Activated CD4-positive, CD25-positive, alpha-beta regulatory T cell treated with anti-CD3 and anti-CD28 coated beads, Interleukin-2, amount 50 U/mL, for 24 hours (primary cell): ENCODE measurements at places on chromosomes 16 and 17.

DNA sequence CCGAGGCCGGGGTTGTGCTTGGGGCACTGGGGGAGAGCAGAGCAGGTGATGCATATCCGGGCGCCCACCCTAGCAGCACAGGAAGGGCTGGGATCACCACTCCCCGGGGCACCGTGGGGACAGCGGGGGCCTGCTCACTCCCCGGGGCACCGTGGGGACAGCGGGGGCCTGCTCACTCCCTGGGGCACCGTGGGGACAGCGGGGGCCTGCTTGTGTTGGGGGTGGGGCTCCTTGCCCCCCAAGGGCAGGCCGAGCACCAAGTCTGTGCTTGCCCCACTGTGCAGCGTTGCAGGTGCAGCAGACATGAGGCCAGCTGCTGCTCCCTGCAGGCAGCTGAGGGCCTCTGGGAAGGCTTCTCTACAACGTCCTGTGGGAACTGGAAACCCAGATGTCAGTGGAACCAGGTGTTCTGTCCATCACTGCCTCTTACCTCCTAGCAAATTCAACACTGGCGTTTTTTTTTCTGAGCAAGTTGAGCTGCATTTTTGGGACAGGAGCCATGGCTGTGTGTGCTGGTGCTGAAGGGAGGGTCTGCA lies 25.0 kb upstream of the ZNF750 start:
- ATAC-seq, result no peak

- peak; percentile 98 for ATAC-seq
Measured at GRCh38 chr16:56625140-56625942, at the start of gene MT1E. Gene MT1E (plus strand): TSS chr16:56625781. CDS start chr16:56625852, 71 bp downstream.

DNA sequence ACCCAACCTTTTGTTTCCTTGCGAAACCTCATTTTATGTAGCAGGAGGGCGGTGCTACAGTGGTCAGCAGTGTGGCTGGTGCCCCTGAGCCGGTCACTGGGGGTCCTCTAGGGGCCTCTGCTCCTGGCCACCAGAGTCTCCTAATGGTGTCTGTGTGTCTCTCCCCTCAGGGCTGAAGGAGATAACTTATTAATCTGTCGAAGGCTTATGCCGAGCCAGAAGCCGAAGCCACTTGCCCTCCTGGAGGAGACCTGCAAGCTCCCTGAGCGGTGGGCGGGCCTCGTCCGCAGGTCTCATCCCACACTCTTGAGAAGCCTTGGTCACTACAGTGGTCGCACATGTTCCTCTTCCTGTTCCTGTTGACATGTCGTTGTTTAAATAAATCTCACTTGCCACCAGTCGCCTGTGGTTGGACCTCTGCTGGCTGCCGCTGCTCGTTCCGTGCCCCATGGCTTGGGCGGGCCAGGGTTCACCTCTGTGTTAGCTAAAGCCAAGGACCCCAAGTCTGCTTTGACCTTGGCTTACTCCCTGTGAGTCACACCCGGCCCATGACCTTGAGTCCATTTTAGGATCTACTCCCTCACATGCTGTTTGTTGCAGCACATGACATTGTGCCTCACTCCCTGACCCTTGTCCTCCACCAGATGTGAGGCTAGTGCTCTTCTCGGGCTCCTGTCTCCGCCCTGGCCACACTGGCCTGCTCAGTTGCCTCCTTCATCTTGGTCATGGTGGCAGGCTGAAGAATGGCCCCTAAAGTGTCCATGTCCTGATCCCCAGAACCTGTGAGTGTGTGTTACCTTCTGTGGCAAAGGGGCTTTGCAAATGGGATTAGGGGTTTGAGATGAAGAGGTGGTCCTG lies 38.7 kb upstream of the AQP8 start:
- ATAC-seq, result no peak

DNA sequence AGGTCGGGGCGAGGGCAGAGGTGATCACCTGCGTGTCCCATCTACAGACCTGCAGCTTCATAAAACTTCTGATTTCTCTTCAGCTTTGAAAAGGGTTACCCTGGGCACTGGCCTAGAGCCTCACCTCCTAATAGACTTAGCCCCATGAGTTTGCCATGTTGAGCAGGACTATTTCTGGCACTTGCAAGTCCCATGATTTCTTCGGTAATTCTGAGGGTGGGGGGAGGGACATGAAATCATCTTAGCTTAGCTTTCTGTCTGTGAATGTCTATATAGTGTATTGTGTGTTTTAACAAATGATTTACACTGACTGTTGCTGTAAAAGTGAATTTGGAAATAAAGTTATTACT lies 28.9 kb downstream of the STH start:
- no peak for ATAC-seq

- no peak for ATAC-seq
Measured at GRCh38 chr16:55948230-55948629, 73.1 kb upstream of the CES5A start.

DNA sequence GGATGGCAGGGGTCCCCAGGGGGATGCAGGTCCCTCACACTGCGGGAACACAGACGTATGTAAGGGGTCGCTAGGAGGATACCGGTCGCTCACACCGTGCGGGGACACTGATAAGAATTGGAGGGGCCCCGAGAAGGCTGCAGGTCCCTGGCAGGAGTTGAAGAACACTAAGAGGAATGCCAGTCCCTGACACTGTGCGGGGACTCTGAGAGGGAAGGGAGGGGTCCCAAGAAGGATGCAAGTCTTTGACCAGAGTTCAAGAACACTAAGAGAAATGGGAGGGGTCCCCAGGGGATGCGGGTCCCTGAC lies 510 bp downstream of the ERCC4 start:
- no peak for ATAC-seq

GRCh38 chr17:27452828-27453227 lies 3.4 kb upstream of the KSR1 start:
- no peak for ATAC-seq

DNA sequence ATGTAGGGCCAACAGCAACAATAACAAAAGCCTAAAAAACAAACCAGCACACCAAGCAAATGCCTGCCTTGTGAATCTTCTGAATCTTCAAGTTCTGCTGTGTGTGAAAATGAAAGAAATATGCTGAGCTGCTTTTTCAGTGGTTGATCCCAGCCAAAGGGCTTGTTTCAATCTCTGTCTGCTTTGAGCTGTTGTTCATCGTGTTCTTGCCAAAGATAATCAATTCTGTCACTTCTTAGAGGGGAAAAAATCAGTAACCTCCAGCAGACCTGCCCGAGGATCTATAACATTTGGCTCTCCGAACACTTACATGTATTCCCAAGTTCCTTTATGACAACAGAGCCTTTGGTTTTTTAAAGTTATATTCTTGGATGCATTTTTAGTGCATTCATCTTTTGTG lies 65.9 kb downstream of the VPS35L start:
- no peak for ATAC-seq

- ATAC-seq, result no peak
Measured at GRCh38 chr16:3575491-3575890, 1.7 kb downstream of the NLRC3 start.

GRCh38 chr17:58325289-58325726 lies 3.3 kb downstream of the TSPOAP1 start:
- no peak for ATAC-seq

- no peak for ATAC-seq
Measured at GRCh38 chr17:74778960-74779359, 2.8 kb upstream of the NAT9 start.

DNA sequence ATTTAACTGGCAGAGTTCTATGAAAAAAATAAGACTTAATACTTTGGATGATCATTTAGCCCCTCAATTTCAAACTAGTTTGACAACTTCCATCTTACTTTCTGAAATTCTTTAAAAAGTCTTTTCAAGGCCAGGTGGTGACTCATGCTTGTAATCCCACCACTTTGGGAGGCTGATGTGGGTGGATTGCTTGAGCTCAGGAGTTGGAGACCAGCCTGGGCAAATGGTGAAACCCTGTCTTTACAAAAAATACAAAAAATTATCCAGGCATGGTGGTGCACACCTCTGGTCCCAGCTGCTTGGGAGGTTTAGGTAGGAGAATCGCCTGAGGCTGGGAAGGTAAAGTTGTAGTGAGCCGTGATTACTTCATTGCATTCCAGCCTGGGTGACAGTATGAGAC lies 154.4 kb downstream of the TANC2 start:
- no peak for ATAC-seq

DNA sequence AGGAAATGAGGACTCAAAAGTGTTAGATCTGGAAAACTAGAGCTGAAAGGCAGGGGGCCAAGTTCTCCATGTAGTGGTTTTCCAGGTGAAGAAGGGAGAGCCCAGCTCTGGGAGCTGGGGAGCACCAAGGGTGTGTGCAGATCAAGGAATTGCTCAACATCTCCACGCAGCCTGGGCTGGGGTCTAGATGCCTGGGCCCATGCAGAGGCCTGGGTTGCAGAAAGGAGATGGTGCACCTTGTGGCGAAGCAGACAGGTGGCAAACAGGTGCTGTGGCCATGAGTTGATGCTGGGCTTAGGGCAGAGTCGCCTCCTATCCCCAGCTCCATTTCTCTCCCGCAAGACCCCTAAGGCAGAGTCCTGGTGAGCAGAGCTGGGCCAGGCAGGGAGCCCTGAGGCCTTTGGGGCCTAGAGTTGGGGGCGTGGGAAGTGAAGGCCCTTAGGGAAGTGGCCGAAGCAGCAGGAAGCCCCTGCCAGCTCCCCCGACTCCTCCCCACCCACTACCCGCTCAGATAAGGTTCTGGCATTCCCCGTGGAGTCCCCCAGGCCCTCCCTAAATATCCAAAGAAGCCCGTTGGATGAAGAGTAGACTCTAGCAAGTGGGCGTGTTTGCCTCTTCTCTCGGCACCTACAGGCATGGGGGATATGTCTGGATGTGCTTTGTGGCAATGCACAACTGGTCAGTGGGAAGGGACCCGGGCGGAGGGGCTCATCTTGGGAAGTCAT lies 777 bp downstream of the FOXN1 start:
- no peak for ATAC-seq

- no peak for ATAC-seq
Measured at GRCh38 chr17:65797101-65797500, 235.7 kb upstream of the AXIN2 start.
